Left renal cortex interstitium (tissue), 4 donors: ENCODE measurements at places on chromosomes 5 and 9. TPM values are rescaled to one million over a fixed set of nuclear protein-coding genes. Genes with fewer than 3 reads are reported as not detected.

The PIGO gene
- polyA plus RNA-seq = 38.4 TPM

The CDX1 gene
- 0.76 TPM for polyA plus RNA-seq

The SHROOM1 gene
- polyA plus RNA-seq = 22.7 TPM

The OR1Q1 gene
- polyA plus RNA-seq = not detected

The ATG10 gene
- polyA plus RNA-seq = 10.2 TPM

The C7 gene
- 241 TPM for polyA plus RNA-seq

The STPG3 gene
- polyA plus RNA-seq = 1.0 TPM

The COL15A1 gene
- 33.2 TPM for polyA plus RNA-seq

The TXNDC8 gene
- not detected for polyA plus RNA-seq

The ADGRD2 gene
- polyA plus RNA-seq = not detected

The HTR4 gene
- 0.05 TPM for polyA plus RNA-seq

The NRARP gene
- 8.2 TPM for polyA plus RNA-seq

The GPX3 gene
- 929 TPM for polyA plus RNA-seq

The RNF38 gene
- polyA plus RNA-seq = 42.2 TPM

The SPATA31A6 gene
- polyA plus RNA-seq = not detected

The C6 gene
- 3.5 TPM for polyA plus RNA-seq

The PCA3 gene
- polyA plus RNA-seq = 1.0 TPM

The PCDHA4 gene
- 0.57 TPM for polyA plus RNA-seq

The GFPT2 gene
- 5.8 TPM for polyA plus RNA-seq

The PFN3 gene
- polyA plus RNA-seq = 6.8 TPM

The DPYSL3 gene
- 35.7 TPM for polyA plus RNA-seq

The GLDC gene
- 18.2 TPM for polyA plus RNA-seq

The NR5A1 gene
- 0.14 TPM for polyA plus RNA-seq

The PPP3R2 gene
- polyA plus RNA-seq = 0.09 TPM

The HK3 gene
- polyA plus RNA-seq = 0.55 TPM

The VLDLR gene
- polyA plus RNA-seq = 32.1 TPM

The PCDHGA8 gene
- 0.51 TPM for polyA plus RNA-seq

The C5orf58 gene
- polyA plus RNA-seq = 0.20 TPM

The PTCD2 gene
- 10.7 TPM for polyA plus RNA-seq

The ENTREP1 gene
- polyA plus RNA-seq = 4.0 TPM

The FAM221B gene
- 0.22 TPM for polyA plus RNA-seq

The ANKRD18B gene
- 1.7 TPM for polyA plus RNA-seq

The FSD1L gene
- 7.8 TPM for polyA plus RNA-seq

The GEMIN5 gene
- 19.5 TPM for polyA plus RNA-seq

The ZNF354B gene
- polyA plus RNA-seq = 21.0 TPM

The ITGA2 gene
- 23.4 TPM for polyA plus RNA-seq
